Heart right ventricle (tissue), 16 donors: ENCODE measurements at places on chromosomes 2 and 18. TPM values are rescaled to one million over a fixed set of nuclear protein-coding genes. Genes with fewer than 3 reads are reported as not detected.

DNA sequence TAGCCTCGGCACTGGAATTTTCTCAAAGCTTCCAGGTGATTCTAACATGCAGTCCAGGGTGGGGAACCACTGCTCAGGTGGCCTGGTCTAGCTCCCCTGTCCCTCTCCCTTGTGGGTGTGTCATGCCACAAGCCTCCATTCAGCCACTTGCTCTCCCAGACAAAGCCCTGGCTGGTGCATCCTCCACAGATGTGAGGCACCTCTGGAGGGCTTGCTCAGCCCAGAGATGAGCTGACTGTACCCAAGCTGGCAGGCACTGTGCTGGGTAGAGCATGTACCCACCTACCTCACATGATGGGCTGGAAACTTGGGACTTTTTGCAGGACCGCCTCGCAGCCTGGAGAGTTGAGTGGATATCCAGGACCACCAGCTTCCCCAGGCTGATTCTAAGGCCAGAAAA, 88.1 kb downstream of the ZBTB7C start:
- no peak for DNase-seq

GRCh38 chr2:157172239-157172638, 85.3 kb upstream of the GALNT5 start:
- no peak for DNase-seq

GRCh38 chr2:105438104-105438929, 39.5 kb upstream of the FHL2 start:
- peak; percentile 72 for DNase-seq

- no peak for DNase-seq
Measured at GRCh38 chr2:101145406-101145805, 5.8 kb downstream of the TBC1D8 start.

- DNase-seq = no peak
Measured at GRCh38 chr2:71896385-71897136, 251.1 kb downstream of the CYP26B1 start.

The PTPN2 gene
- polyA plus RNA-seq = 16.6 TPM

The FIGLA gene
- polyA plus RNA-seq = not detected

The REG3A gene
- not detected for polyA plus RNA-seq
